ENCODE measurements at places on chromosomes 2 and 18.

- peak; percentile 10 for DNase-seq
Measured at GRCh38 chr2:37156071-37156856, 516 bp downstream of the EIF2AK2 start.

DNA sequence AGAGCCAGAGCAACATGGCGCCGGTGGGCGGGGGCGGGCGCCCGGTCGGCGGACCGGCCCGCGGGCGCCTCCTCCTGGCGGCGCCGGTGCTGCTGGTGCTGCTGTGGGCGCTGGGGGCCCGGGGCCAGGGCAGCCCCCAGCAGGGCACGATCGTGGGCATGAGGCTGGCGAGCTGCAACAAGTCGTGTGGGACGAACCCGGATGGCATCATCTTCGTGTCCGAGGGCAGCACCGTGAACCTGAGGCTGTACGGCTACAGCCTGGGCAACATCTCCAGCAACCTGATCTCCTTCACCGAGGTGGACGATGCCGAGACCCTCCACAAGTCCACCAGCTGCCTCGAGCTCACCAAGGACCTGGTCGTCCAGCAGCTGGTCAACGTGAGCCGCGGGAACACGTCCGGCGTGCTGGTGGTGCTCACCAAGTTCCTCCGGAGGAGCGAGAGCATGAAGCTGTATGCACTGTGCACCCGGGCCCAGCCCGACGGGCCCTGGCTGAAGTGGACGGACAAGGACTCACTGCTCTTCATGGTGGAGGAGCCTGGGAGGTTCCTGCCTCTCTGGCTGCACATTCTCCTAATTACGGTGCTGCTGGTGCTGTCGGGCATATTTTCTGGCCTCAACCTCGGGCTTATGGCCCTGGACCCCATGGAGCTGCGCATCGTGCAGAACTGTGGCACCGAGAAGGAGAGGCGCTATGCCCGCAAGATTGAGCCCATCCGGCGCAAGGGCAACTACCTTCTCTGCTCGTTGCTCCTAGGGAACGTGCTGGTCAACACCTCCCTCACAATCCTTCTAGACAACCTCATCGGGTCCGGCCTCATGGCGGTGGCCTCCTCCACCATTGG, 507 bp downstream of the CNNM4 start:
- no peak for DNase-seq

DNA sequence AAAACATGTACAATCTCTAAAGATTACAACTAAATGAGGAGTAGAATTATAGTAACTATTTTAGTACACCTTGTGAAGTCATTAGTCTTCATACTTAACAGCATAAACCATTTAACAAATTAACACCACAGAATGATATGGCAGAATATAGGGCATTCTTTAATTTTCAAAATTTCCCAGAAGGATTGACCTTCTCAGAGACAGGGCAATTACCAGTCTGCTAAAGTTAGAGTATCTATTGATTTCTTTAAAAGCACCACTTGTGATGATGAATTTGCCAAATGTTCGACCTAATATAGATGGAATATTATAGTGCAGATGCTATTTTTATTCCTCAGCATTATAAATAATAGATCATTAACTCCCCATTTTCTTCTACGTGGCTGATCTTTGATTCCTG, 192.6 kb downstream of the DPP4 start:
- no peak for DNase-seq

- DNase-seq: no peak
Measured at GRCh38 chr18:7844017-7844416, 276.9 kb downstream of the PTPRM start.

GRCh38 chr18:12059334-12060181, 34.1 kb upstream of the ANKRD62 start:
- no peak for DNase-seq

GRCh38 chr2:33333433-33333832, 143.0 kb upstream of the RASGRP3 start:
- DNase-seq: no peak

DNA sequence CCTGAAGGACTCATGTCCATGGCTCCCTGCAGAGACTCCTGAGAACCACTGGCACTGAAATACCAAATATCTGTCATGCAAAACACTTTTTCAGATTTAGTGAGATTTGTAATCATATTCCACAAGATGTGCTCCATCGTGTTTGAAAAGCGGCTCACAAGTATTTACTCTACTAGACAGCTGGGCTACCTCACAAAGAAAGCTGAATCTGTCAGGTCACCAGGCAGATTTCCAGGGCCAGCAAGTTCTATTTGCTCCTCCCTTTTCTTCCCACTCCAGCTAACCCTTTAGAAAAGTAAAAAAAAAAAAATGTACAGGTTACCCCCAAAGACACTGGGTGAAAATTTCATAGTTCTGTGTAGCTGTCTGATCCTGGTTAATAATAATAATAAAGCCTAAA, 22.9 kb downstream of the WIPF1 start:
- DNase-seq: no peak

GRCh38 chr2:226836548-226836885, 663 bp downstream of the RHBDD1 start:
- no peak for DNase-seq

DNA sequence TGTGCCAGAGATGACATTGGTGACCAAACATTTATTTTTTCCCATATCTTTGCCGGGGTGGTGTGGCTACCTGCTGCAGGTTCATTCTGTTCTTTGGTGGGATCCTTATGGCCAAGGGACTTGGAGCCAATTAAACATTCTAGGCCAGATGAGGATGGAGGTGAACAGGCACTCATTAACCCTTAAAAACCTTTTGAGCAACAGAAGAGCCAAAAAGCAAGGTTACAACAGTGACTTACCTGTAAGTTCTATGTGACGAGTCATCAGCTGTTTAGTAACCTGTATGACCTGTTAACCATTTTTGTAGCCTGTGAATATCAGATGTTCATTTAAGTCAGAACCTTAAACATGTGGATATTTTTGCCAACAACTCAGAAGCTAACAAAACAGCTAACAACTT, 105.6 kb downstream of the XRCC5 start:
- no peak for DNase-seq

- DNase-seq: peak; percentile 17
Measured at GRCh38 chr18:13463526-13464210, 245.1 kb downstream of the LDLRAD4 start.

GRCh38 chr2:101064868-101065549, 62.9 kb downstream of the RPL31 start:
- DNase-seq: no peak

- no peak for DNase-seq
Measured at GRCh38 chr2:138023298-138023697, 59.0 kb downstream of the HNMT start.

- DNase-seq: no peak
Measured at GRCh38 chr2:104656571-104657163, 197.2 kb upstream of the POU3F3 start.

GRCh38 chr2:132662732-132663131, 7.3 kb downstream of the LYPD1 start:
- no peak for DNase-seq

DNA sequence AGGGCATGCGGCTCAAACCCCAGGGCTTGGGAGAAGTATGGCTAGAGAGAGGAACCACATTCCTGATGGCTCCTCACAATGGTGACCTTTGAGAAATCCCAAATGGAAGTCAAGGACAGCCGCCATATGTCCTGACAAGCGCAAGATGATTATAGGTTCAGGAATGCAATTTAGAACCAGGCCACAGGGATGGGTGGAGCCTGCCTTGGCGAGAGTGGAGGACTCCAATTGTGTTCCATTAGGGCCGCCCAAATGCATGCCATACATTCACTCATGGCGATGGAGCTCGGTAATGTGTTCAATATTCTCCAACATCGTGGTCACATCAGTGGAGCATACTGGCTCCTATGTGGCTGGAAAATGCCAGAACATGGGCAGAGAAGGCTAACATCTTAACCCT, 662.9 kb upstream of the ID2 start:
- no peak for DNase-seq

DNA sequence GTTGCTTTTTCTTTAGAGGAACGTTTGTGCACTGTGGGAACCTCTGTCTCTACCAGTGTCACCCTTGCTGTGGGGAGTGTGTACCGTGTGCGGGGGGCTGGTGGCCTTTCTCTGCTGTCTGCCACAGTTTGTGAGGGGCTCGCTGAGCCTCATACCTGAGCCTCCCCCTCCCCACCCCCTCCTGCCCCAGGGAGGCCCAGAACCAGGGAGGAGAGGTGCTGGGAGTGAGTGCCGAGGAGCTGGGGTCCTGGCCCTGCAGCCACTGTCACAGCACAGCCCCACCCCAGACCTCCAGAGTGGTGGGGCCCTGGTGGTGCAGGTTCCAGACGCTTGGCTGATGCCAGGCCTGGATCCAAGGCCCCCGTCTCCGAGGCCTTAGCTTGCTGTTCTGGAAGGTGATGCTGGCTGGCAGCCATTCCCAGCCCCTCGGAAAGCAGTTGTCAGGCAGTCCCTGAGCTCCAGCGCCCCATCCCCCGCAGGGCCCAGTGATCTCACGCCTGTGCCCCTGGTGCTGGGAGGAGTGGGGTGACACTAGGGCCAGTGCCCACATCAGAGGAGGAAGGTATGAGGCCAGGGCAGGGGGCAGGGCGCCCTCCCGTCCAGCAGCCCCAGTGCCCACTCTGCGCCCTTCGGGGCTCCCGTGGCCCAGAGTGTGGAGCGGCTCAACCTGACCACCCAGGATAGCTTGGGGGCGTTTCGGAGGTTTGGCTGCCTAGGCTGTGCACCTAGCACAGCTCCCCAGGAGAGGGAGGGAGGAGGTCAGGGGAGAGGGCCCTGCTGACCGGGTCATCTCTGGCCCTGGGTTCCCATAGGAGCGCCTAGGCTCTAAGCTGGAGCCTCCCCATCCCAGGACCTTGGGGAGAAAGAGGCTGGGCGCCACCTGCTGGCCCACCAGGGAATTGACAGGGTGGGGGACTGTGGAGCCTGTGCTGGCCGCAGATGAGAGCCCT, 53.0 kb upstream of the ALPP start:
- DNase-seq: no peak

DNA sequence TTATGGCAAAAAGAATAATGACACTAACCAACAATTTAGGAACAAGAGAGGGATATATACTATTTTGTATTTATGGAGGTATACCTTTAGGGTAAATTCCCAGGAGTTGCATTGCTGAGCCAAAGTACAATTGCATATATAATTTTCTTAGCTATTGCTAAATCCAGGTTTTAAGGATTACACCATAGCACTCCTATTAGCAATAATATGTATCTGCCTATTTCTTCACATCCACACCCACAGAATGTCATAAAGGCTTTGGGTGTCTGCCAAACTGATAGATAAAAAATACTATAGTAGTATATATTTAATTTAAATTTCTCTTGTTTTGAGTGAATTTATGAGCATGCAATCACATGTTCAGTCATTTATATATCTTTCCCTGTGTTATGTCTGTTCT, 11.5 kb upstream of the SERPINB13 start:
- DNase-seq: no peak

GRCh38 chr2:122706757-122707223, 951.3 kb downstream of the TSN start:
- DNase-seq: no peak

- DNase-seq: no peak
Measured at GRCh38 chr18:44679914-44680272, 795 bp upstream of the SETBP1 start.

- no peak for DNase-seq
Measured at GRCh38 chr2:233807966-233808935, 30.1 kb downstream of the MROH2A start.

DNA sequence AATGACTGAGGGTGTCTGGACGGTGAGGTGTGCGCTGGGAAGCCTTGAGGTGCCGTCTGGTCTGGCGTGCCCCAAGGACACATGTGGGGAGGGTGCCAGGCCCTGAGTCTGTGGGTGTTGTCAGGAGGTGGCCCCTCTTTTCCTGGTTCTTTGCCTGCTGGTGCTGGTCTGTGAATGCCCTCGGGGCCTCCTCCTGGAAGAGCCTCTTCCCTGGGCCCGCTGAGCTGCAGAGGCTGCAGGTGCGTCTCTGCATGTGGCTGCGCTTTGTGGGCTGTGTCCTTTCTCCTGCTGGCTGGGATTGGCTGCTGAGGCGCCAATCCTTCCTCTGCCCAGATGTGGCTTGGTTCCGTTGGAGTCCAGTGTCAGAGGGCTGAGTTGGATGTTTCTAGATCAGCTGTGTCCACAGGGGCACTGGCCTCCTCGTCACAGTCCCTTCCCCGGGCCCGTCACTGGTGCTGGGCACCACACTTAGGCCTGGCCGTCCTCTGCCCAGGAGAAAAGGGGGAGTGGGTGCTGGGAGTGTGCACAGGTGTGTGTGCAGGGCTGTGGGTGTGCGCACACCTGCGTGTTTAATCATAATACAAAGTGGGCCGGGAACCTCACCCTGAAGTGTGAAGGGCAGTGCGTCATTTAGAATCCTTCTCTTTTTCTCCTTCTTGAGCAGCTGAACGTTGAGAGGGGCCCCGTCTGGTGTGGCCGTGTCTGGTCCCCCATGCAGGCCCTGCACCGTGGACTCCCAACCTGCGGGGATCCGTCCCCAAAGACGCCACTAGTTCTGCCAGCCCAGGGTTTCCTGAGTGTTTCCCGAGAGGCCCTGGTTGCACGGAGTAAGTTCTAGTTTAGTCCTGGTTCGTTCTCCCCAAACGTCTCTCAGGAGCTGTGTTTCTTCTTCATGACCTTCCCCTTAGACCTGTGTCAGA, 35.5 kb downstream of the RTP5 start:
- no peak for DNase-seq

DNA sequence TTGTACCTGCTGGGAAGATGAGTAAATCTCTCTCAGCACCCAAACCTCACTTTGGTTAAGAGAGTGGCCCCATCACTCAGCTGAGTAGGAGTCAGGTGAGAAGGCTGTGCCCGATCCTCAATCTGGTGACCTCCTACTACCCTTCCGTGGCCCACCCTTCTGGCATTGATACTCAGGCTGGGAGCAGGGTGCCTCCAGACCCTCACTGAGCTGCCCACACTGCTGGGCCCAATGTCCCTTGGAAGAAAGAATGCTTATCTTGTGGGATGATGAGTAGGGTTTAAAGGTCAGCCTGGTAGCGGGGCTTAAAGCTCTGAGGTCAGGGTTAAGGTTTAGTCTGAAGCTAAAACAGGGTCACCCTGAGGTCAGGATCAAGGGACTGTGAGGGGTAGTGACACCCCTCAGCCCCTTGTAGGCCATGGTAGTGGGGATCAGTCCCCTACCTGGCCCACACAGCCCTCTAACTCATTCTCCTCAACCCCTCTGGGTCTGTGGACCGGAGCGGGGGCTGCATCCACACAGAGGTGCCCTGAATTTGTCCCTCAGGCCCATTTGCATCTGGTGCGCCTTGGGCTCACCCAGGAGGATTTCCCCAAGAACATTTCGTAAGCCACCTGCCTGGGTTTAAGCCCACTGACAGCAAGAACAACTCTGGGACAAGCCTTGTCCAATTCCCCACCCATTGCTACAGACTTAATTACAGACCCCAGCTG, 123.8 kb downstream of the CYP26B1 start:
- no peak for DNase-seq

- DNase-seq: no peak
Measured at GRCh38 chr2:127570282-127571250, 35.1 kb downstream of the MYO7B start.

- DNase-seq: no peak
Measured at GRCh38 chr18:21463718-21464117, 136.8 kb downstream of the ESCO1 start.

GRCh38 chr2:118853129-118853640, 5.7 kb upstream of the EN1 start:
- no peak for DNase-seq

Measured in stimulated activated CD4-positive, alpha-beta T cell treated with anti-CD3 and anti-CD28 coated beads, Interleukin-15, amount 100 ng/mL, for 48 hours (primary cell).